GM23248 (cell line): ENCODE measurements at places on chromosomes 1 and 21.

DNA sequence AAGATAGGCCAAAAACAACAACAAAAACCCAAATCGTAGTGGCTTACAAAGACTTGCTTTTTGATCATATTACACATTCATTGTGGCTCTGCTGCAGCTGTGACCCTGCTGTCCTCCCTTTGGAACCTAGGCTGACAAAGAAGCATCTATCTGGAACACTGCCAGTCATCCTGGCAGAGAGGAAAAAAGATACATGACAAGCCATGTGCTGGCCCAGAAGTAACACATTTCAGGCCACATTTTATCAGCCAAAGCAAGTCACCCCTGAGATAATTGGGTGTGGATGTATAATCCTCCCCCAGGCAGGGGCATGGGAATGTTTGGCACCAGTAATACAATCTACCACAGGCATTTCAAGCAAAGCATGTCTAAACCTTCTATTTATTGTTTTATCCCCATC, 37.2 kb upstream of the AGO1 start:
- DNase-seq, result no peak
- H3K27me3 ChIP-seq, result no peaks in the 10 kb centered on the region
- H3K27ac ChIP-seq, result no peak overlapping the region

DNA sequence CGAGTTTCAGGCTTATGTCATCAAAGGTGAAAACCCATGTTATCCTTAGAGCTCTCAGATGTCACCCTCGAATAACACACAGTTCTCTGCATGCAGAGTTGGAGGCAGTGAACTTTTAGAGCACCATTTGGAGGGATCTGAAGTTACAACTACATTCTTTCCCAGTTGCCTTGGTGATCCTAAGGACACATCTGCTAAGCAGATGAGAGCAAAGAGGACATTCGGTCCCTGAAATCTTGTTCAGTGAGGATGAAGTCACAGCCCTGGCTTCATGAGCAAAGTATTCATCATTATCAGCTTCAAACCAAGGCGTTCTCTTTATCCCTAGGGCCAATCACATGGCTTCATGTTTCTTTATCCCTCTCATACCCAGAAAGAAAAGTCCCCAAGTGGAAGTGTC, 23.1 kb upstream of the MCOLN2 start:
- H3K4me1 ChIP-seq, result no peaks in the 10 kb centered on the region
- no peak overlapping the region for H3K27ac ChIP-seq
- H3K36me3 ChIP-seq, result no peaks in the 10 kb centered on the region

DNA sequence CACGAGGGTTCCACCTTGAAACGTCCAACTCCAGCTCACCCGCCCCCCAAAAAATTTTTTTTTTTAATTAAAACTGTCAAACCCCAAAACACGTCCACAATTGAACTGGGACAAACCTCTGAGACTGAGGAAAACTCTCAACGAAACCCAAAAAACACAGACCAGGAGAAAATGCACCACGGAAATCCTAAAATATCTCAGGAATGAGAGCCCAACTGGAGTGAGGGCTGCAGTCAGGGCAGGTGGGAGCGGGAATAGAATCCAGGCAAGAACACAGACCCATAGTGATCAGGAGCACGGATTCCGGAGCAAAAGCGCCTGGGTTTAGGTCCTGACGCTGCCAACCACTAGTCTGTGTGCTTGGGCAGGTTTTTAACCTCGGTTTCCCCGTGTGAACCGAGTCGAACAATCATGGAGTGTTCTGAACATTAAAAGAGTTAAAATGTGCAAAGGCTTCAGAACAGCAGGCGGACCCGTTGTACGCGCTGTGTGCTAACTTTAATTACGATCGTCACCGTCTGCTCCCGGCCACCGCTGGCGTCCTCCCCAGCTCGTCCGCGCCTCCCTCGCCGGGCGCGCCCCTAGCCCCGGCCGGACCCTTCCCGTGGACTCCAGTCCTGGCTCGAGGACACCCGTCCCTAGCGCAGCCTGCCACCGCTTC, 624 bp downstream of the ARHGAP29 start:
- H3K27me3 ChIP-seq, result no peaks in the 10 kb centered on the region
- peak overlapping the region; percentile 68 for H3K27ac ChIP-seq
- H3K36me3 ChIP-seq, result 0 out of 2 replicates have a peak, but pooled peaks cover under 1% of the 10 kb centered on the region
- peak overlapping the region; percentile 98 for H3K4me3 ChIP-seq
- DNase-seq, result peak; percentile 71
- peaks cover 48% of the 10 kb centered on the region for H3K4me1 ChIP-seq

GRCh38 chr1:152926091-152926490, 17.7 kb downstream of the IVL start:
- no peak overlapping the region for H3K4me3 ChIP-seq
- no peaks in the 10 kb centered on the region for H3K27me3 ChIP-seq
- H3K4me1 ChIP-seq, result no peaks in the 10 kb centered on the region
- H3K27ac ChIP-seq, result no peak overlapping the region
- no peaks in the 10 kb centered on the region for H3K36me3 ChIP-seq
- peak; percentile 87 for DNase-seq

DNA sequence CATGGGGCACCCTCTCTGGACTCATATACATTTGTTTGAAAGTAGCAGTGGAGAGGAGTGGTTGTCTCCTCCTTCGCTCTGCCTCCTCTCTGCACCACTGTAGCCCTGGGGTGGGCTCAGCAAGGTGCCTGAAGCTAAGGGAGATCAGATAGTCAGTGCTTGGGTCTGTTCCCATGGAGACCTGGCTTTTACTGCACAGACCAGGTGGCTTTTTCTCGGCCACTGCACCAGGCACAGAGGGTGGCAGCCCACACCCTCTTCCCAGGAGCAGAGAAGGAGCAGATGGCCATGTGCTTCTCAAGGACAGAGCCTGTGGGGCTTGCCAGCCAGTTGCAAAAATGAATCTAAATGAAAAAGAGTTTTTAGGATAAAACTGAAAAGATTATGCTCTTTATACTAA, 123.4 kb upstream of the KCNK1 start:
- no peaks in the 10 kb centered on the region for H3K4me1 ChIP-seq
- H3K27me3 ChIP-seq, result 0 out of 2 replicates have a peak, but pooled peaks cover 9% of the 10 kb centered on the region
- no peak for DNase-seq
- H3K27ac ChIP-seq, result no peak overlapping the region
- H3K36me3 ChIP-seq, result no peaks in the 10 kb centered on the region
- H3K4me3 ChIP-seq, result no peak overlapping the region
